ENCODE measurements at places on chromosomes 5 and 9.

GRCh38 chr9:125805586-125805985 lies 58.4 kb downstream of the PBX3 start:
- DNase-seq = no peak

DNA sequence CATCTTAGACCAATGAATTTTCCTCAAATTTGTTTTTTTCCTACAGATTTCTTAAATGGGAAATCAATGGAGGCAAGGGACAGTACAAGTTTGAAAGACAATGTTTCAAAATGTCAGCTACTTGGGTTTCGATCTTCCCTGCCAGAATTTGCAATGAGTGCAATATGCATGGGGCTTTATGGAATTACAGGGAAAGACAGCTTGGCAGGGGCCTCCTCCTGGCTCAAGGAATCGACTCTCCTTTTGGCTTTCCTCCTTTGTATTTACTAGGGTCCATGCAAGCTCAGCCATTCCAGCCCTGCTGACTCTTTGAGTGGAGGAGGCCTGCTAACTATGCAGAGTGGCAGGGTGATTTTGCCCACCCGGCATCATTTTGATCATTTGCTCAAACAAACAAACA lies 63.2 kb downstream of the MED27 start:
- DNase-seq = no peak

DNA sequence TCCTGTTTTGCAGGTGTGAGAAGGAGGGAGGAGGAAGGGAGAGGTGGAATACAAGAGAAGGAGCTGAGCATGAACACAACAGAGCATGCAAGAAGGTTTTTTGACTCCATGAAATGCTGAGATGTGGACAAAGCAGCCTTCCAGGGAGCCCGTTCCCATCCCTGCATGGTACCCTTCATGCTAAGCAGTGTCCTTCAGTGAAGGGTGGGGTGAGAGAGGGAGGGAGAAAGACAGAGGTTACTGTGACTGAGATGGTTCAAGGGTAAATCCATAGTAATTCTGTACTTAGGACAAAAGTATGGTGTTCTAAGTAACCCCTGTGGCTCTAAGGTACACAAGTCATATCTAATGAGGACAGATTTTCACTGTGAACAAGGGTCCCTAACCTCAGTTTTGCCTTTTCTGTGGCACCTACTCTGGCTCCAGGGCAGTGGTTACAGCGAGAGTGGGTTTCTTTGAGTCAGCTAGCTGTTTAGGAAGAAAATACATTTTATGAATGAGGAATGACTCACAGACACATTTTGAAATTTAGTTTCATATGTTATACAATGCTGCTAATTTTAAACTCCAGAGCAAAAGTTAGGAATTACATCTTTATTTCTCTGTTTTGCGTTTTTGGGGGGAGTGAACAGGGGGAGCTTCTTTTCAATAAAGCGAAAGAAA lies 184.9 kb upstream of the SLC12A2 start:
- DNase-seq = peak; percentile 30

- no peak for DNase-seq
Measured at GRCh38 chr9:72790989-72791388, 161.9 kb downstream of the ALDH1A1 start.

GRCh38 chr9:127161081-127161624 lies 38.7 kb upstream of the ANGPTL2 start:
- no peak for DNase-seq

DNA sequence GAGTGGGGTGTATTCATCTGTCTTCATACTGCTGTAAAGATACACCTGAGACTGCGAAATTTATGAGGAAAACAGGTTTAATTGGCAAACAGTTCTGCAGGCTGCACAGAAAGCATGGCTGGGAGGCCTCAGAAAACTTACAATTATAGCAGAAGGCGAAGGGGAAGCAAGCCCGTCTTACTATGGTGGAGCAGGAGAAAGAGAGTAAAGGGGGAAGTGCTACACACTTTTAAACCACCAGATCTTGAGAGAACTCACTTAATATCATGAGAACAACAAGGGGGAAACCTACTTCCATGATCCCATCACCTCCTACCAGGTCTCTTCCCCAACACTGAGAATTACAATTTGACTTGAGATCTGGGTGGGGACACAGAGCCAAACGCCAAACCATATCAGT lies 12.5 kb upstream of the NREP start:
- no peak for DNase-seq

DNA sequence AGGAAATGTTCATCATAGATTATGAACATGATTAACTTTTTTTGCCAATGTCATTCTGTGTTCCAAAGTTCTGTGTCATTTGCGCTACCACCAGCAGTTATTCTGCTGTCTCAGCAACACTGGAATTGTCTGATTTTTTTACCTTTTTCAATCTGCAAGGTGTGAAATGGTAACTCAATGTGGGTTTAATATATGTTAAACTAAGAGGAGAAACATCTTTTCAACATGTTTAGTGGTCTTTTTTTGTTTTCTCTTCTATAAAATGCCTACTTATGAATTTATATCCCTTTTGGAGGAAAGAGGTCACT lies 49.1 kb upstream of the GRAMD2B start:
- DNase-seq = no peak

DNA sequence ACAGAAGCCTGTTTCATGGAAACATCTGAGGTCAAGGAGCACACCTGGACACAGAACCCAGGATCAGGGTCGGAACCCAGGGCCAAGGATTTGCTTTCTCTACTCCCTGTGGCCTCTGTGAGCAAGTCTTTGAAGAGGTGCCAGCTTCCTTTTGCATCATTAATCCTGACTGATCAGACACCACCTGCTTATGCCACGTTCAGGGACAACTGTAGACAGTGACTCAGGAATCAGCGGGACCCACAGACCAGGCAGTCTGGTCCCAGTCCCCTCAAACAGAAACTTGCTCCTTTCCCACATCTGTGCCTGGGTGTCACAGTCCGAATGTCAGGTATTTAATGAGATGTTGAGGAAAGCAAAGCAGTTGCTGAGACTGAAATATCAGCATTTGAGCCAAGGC lies 154.8 kb downstream of the SGCD start:
- DNase-seq = no peak

GRCh38 chr5:126615286-126615685 lies 14.5 kb downstream of the PHAX start:
- DNase-seq = no peak

DNA sequence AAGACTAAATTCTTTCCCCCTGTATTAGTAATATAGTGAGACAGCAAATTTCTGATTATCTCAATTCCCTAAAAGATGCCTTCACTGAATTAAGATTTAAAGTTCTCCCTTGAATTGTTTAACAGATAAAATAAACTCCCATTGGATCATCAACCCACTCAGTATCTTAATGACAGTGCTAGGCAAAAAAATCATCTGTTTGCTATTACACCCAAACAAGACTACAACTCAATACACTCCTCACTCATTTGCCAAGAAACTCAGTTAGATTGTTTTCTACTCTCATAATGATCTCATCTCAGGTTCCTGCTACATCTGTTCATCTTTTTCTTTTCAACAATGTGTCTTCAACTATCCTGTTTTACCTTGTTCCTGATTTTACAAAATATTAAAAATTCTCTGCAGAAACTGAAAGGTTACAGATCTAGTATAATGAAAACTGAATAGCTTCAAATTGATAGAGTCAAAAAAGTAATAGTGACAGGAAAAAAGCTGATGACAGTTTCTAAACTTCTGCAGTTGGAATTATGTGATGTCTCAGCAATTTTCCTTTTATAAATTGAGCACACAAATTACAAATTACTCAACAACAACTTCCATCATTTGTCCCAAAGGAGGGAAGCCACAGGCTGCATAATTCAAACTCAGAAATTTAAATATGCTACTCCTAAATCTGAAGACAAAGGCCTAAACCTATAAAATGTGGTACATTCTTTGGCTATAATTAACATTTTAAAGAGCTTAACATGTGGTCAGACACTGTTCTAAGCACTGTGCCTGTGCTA lies 39.4 kb downstream of the HOMER1 start:
- no peak for DNase-seq

GRCh38 chr5:150168864-150169263 lies 2.3 kb downstream of the CDX1 start:
- DNase-seq = no peak

DNA sequence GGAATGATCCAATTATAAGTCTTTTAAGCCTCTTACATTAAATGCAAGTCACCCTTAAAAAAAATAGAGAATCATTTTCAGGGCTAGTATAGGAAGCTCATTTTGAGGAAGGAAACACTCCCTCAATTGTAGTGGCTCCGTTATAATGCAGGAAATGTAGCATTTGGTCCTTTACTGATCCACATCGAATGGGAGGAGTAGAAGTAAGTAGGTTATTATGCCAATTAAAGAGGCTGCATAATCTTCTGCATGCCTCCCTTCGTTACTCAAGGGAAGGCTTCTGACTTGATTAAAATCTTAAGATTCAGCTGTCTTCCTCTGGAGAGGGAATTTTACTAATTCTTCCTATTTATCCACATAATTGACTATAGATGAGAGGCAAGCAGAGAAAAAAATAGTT lies 579.2 kb upstream of the COX7C start:
- no peak for DNase-seq

GRCh38 chr9:77021922-77022782 lies 2.7 kb downstream of the FOXB2 start:
- DNase-seq = no peak

DNA sequence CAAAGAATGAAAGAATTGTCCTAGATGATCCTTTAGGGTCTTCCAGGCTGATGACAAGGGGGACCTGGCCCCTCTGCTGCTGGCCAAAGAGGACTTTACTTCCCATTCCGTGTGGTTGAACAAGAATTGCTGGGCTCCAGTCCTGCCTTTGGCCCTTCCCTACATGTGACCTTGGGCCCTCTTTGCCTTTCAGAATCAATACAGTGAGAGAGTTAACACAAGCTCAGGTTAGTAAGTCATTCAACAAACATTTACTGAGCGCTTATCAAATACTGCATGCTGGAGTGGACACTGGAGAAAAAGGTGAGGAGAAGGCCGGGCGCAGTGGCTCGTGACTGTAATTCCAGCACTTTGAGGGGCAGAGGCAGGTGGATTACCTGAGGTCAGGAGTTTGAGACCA lies 113.1 kb downstream of the C9orf50 start:
- no peak for DNase-seq

DNA sequence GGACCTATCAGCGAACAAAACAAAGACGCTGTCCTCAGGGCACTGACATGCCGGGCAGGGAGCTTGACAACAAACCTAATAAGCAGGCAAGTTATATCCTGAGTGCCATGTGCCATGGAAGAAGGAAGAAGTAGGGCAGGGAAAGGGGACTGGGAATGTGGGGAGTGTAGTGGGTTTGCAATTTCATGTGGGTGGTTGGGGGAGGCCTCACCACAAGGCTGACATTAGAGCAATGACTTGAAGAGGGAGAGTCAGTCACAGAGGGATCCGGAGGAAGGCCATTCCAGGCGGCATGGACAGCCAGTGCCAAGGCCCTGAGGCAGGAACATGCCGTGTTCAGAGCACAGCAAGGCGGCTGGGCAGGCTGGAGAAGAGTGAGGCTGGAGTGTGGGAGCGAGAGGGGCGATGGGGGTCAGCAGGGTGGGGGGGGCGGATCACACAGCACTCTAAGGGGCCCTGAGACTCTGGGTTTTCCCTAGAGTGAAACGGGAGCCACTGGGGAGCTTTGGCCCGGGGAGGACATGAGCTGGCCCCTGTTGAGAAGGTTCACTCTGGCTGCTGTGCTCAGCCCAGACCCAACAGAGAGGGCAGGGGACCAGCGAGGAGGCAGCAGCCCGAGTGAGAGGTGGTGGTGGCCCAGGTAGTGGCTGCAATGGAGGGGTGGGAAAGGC lies 86.3 kb downstream of the STK10 start:
- no peak for DNase-seq

DNA sequence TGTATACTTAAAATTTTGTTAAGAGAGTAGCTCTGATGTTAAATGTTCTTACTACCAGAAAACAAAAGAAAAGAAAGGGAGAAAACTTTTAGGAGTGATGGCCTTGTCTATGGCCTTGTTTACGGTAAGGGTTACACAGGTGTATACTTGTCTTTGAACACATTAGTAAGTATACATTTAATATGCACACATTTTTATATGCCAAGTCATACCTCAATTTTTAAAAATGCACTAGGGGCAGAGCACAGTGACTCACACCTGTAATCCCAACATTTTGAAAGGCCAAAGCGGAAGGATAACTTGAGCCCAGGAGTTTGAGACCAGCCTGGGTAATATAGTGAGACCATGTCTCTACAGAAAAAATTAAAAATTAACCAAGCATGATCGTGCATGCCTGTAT lies 166.7 kb upstream of the SNX2 start:
- no peak for DNase-seq

DNA sequence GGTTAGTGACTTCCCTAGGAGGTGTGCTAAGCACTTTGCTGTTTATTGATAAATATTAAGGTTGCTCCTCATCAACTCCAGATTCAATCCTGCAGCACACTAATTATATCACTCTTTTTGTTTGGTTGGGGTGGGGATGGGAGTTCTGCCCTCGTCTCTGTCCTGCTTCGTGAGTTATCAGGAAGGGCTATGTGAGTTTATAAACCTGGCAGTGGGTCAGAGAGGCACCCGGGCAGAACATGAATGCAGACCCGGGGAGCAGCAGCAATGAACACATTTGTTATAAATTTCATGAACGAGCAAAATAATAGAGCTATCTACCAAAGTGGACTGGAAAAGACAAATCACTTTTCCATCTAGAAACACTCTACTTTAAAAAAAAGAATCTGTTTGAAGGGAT lies 125.5 kb upstream of the WWC1 start:
- no peak for DNase-seq

- DNase-seq = no peak
Measured at GRCh38 chr9:78294290-78295176, 2.4 kb upstream of the PSAT1 start.

- DNase-seq = no peak
Measured at GRCh38 chr5:55568654-55569512, 34.1 kb upstream of the PLPP1 start.

GRCh38 chr5:96861076-96861475 lies 15.2 kb upstream of the ERAP2 start:
- no peak for DNase-seq

GRCh38 chr5:72822944-72823343 lies 6.5 kb downstream of the TNPO1 start:
- no peak for DNase-seq

- no peak for DNase-seq
Measured at GRCh38 chr5:171795381-171795780, 9.8 kb downstream of the SMIM23 start.

GRCh38 chr5:67969631-67970030 lies 245.9 kb upstream of the PIK3R1 start:
- no peak for DNase-seq

GRCh38 chr9:126790561-126790960 lies 14.3 kb upstream of the ZBTB43 start:
- no peak for DNase-seq

DNA sequence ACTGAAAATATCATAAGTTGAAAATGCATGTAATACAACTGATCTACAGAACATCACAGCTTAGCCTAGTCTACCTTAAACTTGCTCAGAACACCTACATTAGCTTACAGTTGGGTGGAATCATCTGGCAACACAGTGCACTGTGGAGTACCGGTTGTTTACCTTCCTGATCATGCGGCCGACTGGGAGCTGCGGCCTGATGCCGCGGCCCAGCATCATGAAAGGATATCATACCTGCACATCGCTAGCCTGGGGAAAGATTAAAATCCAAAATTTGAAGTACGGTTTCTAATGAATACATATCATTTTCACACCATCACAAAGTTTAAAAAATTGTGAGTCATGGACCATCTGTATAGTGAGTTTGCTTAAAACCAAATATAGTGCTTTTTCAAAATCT lies 1.8 kb downstream of the HACD4 start:
- DNase-seq = peak; percentile 6
